ENCODE measurements at places on chromosomes 7 and 10. TPM values are rescaled to one million over a fixed set of nuclear protein-coding genes. Genes with fewer than 3 reads are reported as not detected.

ELOVL3 gene
- polyA plus RNA-seq: 2.9 TPM

DNA sequence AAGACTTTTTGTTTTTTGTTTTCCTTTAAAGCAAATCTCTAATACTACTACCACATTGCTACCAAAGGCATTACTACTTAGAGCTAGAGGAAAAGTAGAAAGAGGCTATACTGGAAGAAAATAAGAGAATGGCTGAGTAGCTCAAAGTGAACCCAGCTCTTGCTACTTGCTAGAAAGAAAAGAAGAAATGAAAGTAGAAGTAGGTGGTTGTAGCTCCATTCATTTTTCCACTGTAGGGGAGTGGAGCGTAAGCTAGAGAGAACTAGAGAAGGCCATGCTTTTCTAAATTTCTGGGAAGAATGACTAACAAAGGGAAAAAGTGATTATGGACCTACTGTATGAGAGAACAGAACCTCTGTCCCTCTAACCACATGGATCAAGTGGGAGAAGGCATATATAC, 184.4 kb downstream of the PON1 start:
- no peak for DNase-seq

- DNase-seq: no peak
Measured at GRCh38 chr7:75050501-75050900, 23.1 kb downstream of the RCC1L start.

DNA sequence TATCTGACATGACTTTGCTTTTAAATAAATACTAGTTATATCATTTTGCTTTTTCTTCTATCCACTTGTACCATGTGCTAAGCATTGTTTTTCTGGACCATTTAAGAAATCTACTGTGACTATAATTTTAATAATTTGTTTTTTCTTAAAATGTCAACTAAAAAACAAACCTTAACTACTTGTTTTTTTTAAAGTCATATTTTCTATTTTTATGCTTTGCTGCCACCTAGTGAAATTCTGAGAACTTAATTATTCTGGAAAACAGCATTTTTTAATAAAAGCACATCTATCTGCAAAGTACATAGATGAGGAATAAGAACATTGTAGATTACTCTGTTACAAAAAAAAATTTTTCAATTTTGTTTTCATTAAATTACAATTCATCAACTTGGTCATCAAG, 47.4 kb downstream of the ORC5 start:
- DNase-seq: no peak

DNA sequence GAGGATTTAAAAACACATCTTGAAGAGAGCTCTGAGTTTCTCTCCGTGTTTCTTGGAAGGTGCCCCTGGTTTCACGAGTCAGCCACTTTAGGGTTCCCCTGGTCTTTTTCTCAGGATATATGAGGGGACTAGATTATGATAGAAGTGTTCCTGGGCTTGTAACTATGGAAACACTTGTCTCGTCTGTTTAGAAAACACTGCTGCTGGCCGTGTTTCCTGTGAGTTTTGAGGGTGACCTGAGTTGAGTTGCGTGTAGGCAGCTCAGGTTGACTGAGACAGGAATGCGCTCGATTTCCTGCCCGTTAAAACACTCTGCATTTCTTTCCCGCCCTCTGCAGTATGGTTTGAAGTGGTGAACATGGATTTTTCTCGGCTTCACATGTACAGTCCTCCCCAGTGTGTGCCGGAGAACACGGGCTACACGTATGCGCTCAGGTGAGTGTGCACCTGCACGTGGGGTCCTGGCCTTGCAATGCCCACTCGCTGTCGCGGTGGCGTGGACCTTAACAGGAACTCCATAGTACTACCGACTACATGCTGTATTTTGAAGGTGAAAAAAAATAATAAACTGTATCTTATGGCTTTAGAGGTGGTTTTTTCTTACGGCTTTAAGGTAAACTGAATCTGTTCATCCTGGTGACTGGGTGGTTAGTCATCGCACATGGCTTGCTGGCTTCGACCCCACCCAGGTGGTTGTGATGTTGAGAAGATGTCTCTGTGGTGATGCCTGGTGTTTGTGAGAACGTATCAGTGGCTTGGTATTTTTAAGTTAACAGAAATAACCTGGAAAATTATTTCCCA, at the start of gene SUN1:
TSS of gene SUN1 (plus strand) at position 310 of the 801 bp plus-strand sequence. CDS start at position 359, 49 bp downstream.
- DNase-seq: no peak
